ENCODE measurements at places on chromosomes 2 and 18.

- no peak for DNase-seq
These were observed 33.9 kb downstream of the SIGLEC15 start for GRCh38 chr18:45859334-45859733.

- DNase-seq, result no peak
These were observed 120.0 kb downstream of the OSBPL1A start for GRCh38 chr18:24277516-24278195.

DNA sequence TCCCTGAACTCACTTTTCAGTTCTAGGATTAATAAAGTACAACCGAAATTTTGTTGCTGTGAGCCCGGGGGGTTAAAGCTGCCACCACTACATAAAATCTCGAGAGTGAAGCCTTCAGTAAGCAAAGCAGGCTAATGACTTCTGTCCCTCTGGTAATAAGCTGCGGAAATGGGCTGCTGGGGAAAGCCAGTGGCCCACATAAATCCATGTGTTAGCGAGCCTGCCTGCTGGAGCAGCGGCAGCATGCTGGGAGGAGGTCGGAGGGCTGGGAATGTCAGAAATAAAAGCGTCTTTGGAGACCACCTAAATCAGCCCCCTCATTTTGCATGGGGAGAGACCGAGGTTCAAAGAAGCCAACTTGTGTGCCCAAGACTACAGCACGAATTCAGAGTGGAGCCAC is 371.7 kb downstream of the TNS1 start:
- no peak for DNase-seq

- no peak for DNase-seq
These were observed 22.6 kb upstream of the ID2 start for GRCh38 chr2:8659092-8659734.

DNA sequence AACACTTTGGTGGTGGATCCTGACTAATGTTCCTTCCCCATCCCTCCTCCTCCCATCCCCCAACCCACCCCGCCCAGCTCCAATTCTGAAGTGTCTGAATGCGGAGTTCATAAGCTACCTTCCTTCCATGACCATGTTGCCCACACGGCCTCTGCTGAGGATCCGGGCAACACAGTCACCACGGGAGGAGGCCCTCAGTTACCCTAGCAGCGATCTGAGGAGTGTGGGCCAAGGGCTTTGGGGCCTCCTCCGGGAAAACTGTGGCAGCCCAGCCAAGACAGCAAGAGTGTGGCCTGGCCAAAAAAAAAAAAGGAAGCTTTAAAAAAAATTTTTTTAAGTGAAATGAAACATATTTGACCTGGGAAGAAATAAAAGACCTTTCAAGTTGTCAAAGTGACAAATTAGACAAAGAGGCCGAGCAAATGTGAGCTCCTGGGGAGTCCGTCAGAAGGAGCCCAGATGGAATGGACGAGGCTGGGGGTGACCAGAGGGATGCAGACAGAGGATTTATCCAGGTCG is 169.0 kb upstream of the PKDCC start:
- no peak for DNase-seq

GRCh38 chr2:109392816-109393661 is 220.7 kb downstream of the SEPTIN10 start:
- DNase-seq, result no peak

DNA sequence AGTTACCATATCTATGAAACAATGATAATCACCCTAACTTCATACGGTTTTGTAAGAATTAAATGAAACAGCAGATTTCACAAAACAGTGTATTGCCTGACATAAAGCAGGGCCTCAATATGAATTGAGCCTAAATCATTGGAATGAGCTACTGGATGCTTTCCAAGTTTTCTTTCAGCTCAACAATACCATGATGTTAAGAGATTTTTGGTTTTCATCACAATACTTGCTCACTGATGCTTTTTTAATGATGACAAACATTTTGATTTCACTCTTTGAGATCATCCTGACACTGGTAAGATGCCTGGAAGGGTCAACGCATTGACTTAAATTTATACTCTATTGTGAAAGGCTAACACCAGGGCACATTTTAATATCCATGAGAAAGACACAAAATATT is 377.5 kb downstream of the ZNF521 start:
- no peak for DNase-seq

GRCh38 chr2:118127250-118127649 is 39.0 kb downstream of the INSIG2 start:
- DNase-seq, result no peak

Data from substantia nigra (tissue), 51 donors.